Spleen (tissue), 13 donors: ENCODE measurements at places on chromosomes 2 and 18.

DNA sequence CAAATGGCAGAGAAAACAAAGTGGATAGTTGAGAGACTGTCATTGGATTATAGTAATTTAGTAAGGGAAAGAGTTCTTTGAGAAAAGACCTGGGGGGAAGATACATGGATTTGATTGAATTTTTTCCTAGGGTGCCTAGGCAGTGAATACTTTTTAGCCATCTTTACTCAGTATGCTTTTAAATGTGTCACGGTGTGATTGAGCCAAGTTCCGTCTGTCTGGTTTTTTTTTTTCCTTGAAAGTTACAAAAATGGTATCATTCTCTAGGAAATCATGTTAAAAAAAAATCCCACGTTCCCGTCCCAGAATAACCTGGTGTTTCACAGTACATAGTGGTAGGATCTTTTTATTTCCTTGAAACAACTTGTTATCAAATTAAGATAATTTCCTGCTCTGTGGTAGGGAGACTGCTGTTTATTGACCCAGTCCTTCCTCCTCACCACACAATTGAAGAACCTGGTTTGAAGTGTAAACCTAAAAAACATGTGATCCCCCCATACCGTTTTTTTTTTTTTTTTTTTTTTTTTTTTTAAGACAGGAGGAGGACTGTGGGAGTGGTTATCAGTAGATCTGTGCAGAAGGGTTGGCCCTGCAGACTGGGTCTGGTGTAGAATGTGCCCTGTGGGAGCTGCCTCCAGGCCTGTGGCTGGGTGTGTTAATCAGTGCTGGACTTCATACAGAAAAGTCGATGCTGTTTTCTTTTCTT, 55.1 kb downstream of the DGKD start:
- no peak for DNase-seq

DNA sequence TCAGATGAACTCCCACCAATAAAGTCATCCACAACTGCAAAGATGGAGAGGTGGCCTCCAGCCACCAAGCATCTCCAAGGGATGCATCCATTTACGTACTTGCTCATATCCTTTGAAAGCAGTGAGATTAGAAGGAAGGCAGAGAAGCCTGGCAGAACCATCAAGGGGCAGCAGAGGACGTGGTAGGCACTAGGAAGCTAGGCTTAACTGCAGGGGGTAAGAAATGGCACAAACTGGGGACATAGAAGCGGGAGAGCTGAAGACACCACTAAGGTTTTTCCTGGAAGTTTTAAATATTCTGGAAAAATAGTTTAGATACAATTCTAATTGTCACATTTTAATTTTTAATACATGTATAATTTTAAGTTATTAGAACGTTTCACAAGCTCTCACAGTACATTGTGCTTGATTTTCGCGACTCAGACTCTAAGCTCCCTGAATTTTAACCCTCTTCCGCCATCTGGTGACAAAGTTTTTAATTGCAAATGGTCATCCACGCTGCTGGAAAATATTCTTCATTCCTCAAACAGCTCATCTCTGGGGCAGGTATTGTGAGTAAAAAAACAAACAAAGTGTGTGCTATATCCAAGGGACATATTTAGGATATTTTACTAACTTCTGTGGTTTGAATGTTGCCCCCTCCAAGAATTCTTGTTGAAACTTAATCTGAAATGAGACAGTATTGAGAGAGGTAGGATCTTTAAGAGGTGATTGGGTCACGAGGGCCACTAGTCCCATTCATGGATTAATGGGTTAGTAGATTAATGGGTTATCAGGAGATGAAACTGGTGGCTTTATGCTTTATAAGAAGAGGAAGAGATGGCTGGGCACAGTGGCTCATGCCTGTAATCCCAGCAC, 1.6 kb upstream of the PSTPIP2 start:
- peak; percentile 50 for DNase-seq

- DNase-seq: no peak
These were observed 23.8 kb upstream of the CABYR start for GRCh38 chr18:24114924-24115549.

GRCh38 chr2:237234268-237234667, 148.6 kb downstream of the COPS8 start:
- DNase-seq: no peak

- no peak for DNase-seq
These were observed 17.1 kb downstream of the KRCC1 start for GRCh38 chr2:88038263-88039105.
